H54 (cell line): ENCODE measurements at places on chromosomes 7 and 10.

DNA sequence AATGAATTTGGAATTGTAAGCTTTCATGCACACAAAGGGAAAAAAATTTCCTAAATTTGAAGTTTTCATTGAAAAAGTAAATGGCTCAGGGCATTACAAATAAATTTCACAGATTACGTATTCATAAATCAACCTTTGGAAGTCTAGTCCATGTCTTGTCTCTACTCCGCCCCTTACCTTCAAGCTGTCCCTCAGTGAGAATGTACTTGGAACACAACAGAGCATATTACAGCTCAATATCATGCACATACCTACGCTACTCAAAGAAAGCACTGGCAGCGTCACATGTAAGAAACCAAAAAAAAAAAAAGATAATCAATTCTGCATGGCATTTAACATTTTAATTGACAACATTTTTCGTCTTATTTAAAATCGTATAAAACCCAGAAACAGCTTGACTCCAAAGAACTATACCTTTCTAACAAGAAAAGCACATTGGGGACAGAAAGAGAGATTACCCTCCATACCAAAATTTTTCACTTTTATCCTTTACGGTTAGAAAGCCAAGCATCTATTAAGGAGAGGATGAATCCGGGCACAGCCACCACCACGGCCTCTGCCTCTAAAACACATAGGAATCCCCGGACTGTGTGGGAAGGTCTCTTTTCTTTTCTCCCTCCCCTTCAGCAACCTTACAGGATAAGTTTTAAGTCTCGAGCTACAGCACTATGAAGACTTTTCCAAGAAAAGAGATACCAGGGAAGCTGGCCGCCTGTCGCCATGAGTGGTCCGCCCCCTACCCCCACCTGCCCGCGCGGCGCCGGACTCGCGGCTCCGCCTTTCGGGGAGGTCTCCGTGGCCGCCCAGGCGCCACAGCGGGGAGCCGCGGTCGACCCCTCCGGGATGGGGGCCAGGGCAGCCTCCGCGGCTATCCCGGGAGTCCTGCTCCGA, 1.1 kb downstream of the JMJD1C start:
- no peak for DNase-seq

DNA sequence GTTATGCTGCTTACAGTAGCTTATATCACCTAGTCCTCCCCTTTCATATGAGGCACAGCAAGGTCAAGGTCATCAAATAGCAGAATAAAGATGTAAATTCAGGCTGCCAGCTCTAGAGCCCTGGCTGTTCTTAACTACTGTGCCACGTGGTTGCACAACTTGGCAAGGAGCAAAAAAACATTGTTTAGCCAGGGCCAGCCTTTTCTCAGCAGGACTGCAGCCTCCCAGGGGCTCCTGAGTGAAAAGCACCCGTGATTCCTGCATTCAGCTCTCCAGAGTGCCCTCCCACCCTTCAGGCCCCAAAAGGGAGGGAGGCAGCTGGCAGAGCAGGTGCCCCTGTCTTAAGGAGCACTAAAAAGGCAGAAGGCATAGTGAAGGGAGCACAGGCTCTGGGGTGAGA, 31.8 kb upstream of the TM9SF3 start:
- no peak for DNase-seq

GRCh38 chr10:104067525-104067924, 18.2 kb downstream of the COL17A1 start:
- DNase-seq, result no peak

DNA sequence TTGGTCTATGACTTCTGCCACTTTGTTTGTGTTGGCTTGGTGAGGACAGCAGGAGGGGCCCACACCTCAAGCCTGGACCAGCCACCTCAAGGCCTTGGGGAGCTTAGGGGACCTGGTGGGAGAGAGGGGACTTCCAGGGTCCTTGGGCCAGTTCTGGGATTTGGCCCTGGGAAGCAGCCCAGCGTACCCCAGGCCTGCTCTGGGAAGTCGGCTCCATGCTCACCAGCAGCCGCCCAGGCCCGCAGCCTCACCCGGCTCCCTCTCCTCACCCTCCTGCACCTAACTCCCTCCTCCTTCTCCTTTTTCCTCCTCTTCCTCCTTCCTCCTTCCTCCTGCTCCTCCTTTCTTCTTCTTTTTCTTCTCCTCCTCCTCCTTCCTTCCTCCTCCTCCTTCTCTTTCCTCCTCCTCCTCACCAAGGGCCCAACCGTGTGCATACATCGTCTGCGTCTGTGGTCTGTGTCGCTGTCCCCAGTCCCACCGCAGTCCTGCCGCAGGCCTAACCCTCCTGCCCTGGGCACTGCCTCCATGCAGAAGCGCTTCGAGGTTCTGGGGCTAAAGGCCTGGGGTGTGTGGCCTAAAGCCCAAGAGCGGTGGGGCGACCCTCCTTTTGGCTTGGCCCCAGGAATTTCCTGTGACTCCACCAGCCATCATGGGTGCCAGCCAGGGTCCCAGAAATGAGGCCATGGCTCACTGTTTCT, 5.3 kb downstream of the EN2 start:
- DNase-seq, result no peak

GRCh38 chr7:25025218-25025671, 45.3 kb upstream of the OSBPL3 start:
- peak; percentile 87 for DNase-seq

- no peak for DNase-seq
Observed at GRCh38 chr10:44201656-44202055, 183.2 kb downstream of the CXCL12 start.

DNA sequence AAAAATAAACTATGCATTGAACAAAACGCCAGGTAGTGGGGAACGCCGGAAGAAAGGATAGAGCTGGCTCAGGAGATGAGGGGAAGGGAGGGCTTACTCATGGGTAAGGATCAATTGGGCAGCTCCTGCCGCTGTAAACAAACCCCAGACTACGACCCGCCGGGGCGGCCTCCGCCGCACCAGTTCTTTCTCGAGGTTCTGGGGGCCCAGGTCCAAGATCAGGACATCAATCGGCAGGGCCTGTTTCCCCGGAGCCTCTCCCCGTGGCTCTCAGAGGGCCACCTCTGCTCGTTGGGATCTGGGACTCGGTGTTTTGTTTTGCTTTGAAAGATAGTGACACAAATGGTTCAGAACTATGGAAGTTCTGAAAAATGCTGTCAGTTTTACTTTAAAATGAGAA, 140.4 kb downstream of the ELFN1 start:
- DNase-seq, result no peak

DNA sequence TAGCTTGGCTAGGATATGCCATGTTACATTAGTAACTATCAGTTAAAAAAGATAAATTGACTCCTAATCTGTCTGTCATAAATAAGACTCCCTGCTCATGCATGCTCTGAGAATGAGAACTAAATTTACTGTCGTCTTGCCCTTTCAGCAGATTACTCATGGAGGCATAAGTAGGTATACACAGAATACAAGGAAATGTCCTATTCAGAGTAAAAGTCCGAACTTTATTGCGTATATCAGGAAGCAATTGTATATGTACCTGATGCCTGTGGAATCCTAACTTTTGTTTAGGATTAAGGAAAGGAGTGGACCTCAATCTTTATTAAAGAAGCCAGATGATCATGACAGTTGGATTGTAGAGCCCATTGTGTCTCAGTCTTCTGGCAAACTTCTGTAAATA, 118.6 kb downstream of the THSD7A start:
- DNase-seq, result no peak

- DNase-seq, result no peak
Observed at GRCh38 chr7:141844256-141844655, 3.0 kb upstream of the PRSS37 start.

DNA sequence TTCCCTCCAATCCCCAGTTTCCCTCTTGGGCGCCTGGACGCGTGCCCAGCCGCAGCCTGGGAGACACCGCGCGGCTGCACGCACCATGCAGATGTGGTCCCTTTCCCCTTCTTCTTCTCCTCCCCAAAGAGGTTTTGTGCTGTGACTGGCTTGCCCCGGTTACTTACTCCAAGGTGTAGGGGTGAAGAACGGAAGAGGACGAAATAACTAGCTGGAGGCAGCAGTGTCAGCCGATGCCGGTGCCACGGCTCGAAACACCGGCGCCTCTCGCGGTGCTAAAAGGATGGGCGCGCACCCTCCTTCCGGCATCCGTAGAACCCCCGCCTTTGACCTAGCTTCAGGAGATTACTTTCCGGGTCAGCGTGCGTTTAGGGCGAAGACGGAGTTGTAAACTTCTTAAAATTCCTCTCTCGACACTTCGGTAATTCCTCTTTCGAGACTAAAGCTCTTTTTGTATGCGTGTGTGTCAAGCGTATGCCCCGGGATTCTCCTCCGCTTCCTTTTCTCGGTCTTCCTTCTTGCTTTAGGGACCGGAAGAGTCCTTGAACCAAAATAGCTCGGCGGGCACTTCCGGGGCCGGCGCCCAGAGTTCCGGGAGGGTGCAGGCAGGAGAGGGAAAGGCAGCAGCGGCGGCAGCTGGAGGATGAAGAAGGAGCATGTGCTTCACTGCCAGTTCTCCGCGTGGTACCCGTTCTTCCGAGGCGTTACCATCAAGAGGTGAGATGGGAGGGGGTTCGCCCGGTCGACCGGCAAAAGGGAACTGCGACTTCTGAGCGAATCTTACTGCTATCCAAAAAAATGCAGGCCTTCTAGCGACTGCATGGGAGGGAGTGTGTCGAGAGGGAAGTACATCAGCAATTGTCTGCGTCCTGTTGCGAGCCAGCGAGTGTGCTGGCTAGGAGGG, at the start of the genes CDC123 and NUDT5:
CDC123 (plus strand) TSS at position 586 of the 904 bp plus-strand sequence; CDS start at position 644, 58 bp downstream.
NUDT5 (minus strand) TSS at position 289 of the 904 bp plus-strand sequence. CDS start 9,600 bp downstream, outside the sequence.
- DNase-seq, result peak; percentile 77

DNA sequence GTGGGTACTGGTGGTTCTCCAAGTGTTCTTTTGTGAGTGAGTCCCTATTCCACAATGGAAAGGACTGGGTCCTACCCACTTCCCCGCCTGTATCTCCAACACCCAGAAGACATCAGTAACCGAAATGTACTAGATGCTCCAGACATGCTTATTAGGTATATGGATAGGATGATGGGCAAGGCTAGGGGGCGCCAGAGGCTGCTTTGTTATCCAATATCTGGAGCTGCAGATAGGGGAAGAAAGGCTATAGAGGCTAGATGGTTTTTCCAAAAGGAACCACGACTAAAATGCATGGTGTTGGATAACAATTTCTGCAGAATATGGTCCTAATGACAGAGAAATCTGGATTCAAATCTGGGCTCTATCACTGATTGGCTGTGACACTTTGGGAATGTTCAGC, 56.2 kb upstream of the TM9SF3 start:
- DNase-seq, result peak; percentile 31

DNA sequence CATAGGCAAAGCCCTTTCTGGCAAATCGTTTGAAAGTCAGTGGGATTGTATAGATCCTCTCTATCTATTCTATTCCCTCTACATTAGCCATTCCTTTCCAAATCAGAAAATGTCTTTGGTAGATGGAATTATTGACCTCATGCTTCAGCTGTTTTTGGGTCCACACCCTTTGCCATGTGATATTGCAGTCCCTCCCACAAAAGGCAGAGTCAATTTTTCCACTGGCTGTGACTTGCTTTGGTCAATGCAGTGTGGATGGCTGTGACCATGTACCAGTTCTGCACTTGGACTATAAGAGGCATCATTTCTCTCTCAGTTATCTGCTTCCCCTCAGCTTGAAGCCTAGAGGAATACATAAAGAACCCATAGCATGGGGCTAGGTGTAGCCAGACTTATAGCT, 332.9 kb downstream of the PTEN start:
- DNase-seq, result no peak

- DNase-seq, result no peak
Observed at GRCh38 chr10:123906296-123906695, 14.7 kb upstream of the CPXM2 start.

DNA sequence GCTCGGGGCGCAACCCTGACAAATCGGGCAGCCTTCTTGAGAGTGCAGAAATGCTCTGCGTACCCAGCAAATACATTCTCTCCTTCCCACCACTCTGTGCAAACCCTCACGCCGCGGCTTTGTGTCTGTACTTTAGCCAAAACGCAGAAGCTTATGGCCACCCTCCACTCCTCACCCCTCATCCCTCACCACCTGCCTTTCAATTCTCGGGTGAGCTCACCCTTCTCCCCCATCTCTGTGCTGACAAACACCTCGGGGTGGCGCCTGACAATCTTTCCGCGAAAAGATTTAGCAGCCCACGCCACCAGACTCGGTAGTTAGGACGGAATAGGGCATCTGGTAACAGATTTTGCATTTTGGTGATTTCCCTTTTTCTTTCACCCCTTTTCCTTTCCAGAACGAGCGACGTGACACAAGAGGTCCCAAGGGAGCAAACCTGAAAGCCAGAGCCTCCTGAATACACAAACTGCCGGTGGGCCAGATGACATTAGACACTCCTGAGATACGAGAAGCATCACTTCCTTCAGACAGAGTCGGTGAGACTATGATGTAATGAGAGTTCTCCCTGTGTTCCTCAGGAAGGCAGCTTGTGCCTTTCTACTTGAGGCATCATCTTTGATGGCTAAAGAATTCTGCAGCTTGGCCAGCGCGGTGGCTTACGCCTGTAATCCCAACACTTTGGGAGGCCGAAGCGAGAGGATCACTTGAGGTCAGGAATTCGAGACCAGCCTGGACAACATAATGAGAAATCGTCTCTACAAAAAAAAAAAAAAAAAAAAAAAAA, 671 bp upstream of the ATAD1 start:
- DNase-seq, result peak; percentile 30

GRCh38 chr10:13560597-13560996, 26.2 kb upstream of the PRPF18 start:
- DNase-seq, result peak; percentile 34

GRCh38 chr10:103542764-103543616, 49.5 kb downstream of the NEURL1 start:
- peak; percentile 2 for DNase-seq
